Activated CD4-positive, CD25-positive, alpha-beta regulatory T cell treated with anti-CD3 and anti-CD28 coated beads, Interleukin-2, amount 50 U/mL, for 16 hours (primary cell): ENCODE measurements at places on chromosomes 7 and 10.

GRCh38 chr7:30028749-30029635 lies 780 bp downstream of the PLEKHA8 start:
- no peak for DNase-seq

DNA sequence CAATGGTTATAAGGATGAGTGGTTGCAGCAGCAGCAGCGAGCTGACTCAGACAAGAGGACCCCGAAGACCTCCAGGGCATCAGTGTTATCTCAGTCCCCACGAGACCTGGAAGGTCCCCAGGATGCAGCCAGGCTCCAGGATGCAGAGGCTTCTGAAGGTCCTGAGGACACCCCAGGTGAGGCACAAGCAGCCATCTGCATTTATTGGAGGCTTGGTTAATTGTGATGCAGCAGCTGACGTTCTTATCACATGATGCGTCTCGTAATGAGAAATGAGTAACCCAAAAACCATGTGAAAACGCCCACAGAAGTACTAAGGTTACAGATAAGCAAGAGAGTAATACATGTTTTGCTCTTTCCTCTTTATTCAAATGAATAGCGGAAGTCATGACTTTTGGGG lies 17.4 kb downstream of the C7orf57 start:
- DNase-seq: no peak

GRCh38 chr7:74364061-74364460 lies 74.9 kb downstream of the CLIP2 start:
- no peak for DNase-seq

- no peak for DNase-seq
Observed at GRCh38 chr7:48011951-48012350, 17.0 kb downstream of the SUN3 start.

DNA sequence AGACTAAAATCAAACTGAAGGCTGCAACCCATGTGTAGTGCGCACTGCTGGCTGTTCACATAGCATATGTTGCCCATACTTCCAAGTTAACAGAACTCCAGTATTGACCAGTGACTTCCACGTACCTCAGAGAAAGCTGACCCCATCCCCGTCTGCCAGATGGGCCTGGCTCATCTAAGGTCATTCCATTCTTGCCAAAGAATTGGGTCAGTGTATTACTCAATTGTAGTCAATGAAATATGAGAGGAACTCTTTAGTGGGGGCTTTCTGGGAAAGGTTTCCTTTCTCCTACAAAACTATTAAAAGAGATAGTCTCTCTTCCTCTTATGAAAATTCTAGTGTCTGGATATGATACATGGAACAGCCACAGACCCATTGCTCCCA lies 238.6 kb downstream of the COBL start:
- no peak for DNase-seq

DNA sequence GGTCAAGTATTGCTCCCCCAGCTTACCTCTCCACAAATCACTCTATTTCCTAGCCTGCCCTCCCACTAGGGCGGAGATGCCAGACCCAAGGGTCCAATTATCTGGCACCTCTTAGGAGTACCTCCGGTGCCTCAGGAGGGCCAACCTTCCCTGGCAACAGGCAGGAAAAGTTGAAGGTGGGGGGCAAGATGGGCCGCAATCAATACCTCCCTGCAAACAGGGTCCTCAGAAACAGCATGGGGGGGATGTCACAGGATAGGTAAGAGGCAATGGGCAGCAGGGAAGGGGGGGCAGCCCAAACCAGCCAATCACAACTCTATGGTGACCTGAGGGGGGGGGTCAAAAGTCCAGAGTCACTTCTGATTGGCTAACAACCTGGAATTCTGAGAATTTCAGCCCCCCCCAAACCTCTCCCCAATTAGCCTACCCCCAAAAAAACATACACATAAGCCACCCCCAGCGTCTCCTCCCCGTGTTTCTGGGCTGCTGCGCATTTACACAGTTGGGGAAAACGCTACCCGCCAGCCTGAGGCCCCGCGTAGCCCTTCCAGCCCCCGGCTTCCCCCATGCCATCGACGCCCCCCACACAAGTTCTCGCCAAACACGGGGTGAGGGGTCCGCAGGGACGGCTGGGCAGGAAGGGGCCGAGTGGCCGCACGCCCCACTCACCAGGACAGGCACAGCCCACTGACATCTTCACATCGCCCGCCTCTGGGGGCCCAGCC lies 589 bp downstream of the LDB1 start:
- DNase-seq: no peak

GRCh38 chr10:87519582-87519981 lies 14.9 kb downstream of the MINPP1 start:
- DNase-seq: no peak

DNA sequence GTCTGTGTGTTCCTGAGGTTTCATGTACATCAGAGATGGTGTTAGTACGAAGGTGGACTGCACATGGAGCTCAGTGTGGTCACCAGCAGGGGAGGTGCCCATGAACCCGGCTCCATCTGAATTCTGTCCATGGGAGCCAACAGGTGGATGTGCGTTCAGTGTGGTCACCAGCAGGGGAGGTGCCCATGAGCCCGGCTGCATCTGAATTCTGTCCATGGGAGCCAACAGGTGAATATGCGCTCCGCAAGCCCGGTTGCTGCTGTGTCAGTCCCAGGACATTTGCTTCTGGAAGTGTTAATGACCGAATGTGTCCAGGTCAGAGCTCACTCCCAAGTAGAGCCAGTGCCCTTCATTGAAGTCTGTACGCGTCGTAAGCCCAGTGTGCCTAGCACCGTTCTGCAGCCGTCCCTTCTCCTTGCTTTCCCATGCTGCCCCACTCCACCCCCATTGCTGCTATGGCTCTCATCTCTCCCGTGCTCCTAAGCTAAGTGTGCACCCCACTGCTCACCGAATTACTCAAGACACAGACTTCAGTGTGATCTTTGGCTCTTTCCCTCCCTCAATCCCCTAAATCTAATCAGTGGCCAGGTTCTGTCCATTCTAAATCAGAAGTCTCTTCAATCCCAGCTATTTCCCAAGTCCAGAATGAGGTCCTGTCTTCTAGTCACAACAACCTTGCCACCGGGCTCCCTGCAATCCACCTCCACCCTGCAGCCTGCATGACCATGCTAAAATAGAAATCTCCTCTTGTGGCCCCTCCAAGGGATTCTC lies 352.4 kb downstream of the TCERG1L start:
- no peak for DNase-seq

- no peak for DNase-seq
Observed at GRCh38 chr7:81175275-81175940, 256.6 kb upstream of the SEMA3C start.
